ENCODE measurements at places on chromosomes 3 and 15.

DNA sequence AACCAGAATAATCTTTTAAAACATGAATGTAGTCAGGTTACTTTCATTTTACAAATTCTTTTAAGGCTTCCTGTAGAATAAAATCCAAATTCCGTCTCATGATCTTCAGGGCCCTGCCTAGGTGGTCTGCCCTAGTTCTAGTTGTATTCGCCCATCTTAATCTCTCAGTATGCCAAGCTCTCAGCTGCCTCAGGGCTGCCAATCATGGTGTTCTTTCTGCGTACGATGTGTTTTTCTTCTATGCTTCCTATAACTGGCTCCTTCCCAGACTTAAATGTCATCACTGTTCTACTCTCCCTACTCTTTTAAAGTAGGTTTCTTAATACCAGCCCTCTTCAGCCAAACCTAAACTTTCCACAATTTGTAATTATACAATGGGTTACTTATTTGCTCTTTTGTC lies 107.4 kb downstream of the GREM1 start:
- DNase-seq = no peak

DNA sequence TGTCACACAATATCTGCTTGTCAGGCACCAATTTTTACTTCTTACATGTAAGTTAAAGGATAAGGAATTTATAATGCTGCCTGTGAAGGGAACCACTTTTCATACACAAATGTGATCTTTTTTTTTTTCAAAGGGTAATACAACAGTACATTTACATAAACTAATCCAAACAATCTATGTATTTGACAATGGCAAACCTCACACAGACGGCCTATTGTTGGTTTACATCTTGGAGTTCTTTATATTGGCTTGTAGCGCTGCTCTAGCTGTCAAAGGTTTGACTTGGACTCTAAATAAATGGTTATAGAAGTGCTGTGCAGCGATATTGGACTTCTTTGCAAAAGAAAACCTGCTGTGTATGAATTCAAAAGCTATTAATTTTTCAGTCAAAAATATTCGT lies 598.0 kb downstream of the FOXP1 start:
- DNase-seq = no peak

DNA sequence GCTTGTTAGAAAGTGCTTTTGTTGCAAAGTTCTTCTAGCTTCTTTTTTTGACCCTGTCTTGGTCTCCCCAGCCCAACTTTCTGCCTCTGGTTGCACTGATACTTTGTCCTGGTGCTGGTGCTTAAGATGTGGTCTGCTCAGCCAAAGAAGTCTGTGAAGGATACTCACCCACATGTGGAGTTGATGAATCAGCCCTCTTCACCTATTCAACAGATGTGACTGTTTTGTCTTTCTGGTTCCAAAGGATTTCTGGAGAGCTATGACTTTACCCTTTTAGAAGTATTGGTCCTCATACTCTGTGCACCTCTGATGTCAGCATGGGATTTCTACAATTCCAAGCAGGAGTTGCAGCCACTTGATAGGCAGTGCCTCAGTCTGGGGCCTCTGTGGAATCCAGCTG lies 84.1 kb downstream of the PCCB start:
- no peak for DNase-seq

DNA sequence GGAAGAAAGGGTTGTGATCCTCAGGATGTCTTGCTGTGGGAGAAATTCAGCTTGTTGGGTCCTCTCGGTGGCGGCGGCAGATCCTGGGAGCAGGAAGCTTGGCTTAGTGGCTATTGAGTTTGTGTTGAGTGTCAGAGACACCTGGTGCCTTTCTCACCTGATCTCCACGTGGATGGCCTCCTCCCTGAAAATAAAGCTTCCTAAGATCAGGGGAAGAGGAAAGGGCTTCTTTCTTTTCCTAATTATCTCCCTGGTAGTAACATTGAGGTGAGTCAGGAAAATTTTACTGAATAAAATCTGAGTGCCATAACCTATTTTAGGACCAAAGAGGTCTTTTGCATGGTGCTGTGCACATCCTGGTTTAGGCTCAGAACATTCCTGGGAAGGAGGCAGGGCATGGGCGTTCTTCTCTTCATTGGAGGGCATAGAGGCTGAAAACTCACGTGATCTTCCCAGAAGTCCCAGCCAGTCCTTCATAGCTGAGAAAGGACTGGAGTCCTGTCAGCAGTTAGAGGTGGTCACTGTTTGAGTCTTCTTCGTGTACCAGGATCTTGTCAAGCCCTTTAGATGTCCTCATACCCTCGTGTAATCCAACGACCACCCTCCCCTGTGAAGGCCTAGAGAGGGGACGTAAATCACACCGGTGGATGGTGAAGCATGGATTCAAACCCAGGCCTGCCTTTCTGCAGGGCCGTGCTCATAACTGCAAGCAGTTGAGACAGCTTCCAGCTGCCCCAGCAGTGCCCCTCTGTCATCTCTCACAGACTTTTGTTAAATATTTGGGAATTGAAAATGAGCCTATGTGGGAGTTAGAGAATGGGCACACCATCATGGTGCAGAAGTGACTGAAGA lies 1.1 kb downstream of the CMTM8 start:
- DNase-seq = no peak

DNA sequence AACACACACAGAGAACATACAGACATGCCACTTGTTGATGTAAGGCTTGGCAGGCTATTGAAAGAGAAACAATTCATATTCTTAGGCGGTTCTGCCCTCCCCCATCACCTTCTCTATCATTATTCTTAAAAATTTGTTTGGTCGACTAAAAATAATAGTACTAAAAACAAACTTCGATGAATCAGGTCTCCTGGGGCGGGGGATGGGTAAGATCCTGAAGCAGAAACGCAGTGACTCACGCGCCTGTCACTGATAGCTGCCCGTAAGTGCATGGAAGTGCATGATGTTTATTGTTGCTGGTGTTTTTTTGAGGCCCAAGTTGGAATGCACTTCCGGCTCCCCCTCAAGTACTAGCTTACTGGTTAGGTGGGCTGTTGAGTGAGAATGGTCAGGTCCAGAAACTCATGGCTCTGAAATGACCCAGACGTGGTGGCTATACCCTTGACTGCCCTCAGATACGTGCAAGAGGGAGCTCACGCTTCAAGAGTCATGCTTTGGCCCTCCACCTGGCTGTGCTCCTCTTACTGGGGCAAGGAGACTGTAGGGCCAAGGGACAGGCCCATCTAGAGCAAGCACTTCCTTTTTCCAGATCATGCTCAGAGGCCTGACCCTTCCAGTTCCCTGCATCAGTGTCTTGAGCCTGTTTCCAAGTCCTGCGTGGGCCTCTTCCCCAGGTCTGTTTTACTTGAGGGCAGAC lies 10.9 kb downstream of the SMAD3 start:
- peak; percentile 60 for DNase-seq

DNA sequence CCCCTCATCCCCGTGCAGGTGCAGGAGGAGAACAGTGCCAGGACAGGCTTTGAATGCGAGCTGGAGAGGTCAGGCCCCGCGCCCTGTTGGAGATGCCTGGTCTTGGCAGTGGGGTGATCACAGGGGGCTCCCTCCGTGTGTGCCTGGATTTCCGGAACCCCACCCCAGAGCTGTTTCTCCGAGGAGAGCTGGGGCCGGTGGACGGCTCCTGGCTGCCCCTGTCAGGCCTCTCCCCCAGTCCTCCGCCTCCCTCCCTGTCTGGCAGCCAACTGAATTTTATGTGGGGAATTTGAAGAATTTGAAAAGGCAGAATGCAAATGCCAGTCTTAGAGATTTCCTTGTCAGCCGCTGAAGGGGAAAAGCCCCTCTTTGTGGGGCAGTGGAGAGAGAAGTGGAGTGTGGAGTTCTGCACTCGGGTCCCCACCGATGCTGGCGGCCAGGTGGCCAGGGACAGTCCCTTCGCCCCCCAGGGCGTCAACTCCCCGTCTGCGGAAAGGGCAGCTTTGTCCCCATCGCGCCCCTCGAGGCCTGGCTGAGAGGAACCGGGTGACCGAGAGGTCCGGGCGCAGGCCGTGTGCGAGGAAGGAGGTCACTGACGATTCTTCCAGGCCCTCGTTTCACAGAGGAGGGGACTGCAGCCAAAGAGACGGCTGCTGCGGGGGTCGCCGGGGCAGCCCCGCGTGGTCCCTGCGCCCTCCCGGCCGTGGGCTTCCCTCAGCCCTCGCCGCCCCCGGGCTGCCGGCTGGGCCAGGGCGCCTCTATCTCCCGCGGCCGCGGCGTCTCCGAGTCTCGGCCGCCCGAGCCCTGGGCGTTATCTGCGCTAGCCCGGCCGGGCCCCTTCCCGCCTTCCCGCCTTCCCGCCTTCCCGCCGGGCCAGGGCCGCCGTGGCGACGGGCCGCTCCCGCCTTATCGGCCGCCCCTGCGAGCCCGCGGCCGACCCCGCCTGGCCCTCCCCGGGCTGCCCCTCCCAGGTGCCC lies 56.0 kb upstream of the LCTL start:
- no peak for DNase-seq

DNA sequence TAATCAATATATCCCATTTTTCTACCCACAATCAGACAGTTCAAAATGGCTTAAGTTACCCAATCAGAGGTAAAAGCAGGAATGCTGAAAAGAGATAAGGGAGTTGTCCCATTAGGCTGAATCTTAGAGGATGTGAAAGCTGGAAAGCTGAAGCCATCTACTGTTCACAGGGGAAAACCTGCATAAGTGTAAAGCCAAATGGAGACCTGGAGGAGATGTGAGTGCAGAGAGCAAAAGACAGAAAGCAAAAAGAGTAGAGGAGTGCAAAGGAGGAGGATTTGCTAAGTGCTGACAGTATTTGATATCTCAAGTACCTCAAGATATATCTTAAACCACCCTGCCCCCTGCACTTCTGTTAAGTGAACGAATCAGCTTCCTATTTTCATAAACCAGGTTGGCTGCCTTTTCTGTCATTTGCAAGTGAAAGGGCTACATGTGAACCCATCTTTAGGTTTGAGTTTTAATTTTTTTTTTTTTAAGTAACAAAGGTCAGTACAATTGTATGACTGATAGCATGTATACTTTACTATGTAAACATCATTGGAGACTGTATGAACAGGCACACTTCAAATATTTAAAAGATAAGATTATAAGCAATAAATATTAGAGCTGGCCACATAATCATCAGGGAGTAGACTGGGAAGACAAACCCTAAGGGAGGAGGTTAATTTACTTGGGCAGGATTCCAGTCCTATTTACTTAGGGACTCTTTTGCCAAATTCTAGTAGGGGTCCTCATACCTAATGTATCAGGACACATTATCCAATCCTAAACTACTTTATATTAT lies 22.8 kb upstream of the P2RY1 start:
- no peak for DNase-seq

- peak; percentile 79 for DNase-seq
These were observed 176.2 kb upstream of the ANKRD28 start for GRCh38 chr3:15973940-15974339.

DNA sequence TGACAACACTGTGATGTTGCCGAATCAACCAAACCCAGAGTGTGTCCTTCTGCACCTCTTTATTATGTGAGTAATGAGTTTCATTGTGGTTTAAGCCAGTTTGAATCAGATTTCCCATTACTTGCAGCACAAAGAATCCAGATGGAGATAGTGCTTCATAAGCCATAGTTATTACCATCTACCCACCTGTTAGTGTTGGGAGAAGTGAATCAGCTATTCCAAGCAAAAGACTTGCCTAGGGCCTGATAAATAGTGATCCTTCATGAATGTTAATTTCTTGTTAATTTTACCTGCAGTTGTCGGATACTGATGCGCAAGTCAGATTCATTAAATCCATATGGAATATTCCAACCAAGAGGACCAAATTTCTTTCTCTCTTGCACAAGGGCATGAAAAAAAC lies 21.7 kb upstream of the ASB14 start:
- DNase-seq = no peak

DNA sequence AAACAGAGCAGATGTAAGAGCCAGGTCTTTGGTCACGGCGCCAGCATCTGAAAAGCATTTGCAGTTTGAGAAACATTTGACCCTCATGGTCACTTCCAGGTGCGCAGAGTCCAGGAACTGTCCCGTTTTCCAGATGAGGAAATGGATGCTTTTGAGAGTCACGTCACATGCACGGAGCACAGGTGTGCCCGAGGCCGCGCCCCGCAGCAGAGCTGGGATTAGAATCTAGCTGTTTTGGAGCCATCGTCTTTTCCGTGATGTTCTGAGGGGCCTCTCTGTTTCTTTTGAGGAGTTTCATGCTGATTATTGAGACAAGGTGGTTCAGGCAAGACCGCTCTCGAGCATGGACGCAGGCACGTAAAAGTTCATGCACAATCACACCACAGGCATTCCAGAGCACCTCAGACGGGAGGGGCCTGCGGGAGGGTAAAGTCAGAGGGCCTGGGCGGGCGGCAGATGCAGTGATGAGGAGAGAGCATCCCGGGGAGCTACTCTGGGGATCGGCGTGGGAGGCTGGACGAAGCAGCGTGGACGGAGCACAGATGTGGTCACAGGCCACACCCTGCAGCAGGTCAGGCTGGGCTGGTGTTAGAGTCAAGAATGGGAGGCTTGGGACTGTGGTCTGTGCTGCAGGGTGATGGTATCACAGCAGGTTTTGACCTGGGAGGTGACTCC lies 139.2 kb upstream of the MEF2A start:
- DNase-seq = no peak

DNA sequence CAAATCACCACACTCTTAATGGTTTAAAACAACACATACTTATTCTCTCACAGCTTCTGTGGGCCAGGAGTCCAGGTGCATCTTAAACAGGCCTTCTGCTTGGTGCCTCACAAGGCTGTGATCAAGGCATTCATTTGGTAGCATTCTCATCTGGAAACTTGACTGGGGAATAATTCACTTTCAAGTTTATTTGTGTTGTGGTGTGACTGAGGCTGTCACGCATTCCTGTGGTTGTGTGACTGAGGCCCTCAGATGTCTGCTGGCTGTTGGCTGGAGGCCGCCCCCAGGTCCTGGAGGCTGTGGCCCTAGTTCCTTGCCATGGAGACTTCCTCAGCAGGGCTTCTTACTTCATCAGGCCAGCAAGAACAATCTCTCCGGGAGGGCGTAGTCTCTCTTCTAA lies 16.9 kb upstream of the FAM3D start:
- peak; percentile 66 for DNase-seq

GRCh38 chr3:132038198-132038825 lies 3.5 kb upstream of the CPNE4 start:
- DNase-seq = peak; percentile 1

DNA sequence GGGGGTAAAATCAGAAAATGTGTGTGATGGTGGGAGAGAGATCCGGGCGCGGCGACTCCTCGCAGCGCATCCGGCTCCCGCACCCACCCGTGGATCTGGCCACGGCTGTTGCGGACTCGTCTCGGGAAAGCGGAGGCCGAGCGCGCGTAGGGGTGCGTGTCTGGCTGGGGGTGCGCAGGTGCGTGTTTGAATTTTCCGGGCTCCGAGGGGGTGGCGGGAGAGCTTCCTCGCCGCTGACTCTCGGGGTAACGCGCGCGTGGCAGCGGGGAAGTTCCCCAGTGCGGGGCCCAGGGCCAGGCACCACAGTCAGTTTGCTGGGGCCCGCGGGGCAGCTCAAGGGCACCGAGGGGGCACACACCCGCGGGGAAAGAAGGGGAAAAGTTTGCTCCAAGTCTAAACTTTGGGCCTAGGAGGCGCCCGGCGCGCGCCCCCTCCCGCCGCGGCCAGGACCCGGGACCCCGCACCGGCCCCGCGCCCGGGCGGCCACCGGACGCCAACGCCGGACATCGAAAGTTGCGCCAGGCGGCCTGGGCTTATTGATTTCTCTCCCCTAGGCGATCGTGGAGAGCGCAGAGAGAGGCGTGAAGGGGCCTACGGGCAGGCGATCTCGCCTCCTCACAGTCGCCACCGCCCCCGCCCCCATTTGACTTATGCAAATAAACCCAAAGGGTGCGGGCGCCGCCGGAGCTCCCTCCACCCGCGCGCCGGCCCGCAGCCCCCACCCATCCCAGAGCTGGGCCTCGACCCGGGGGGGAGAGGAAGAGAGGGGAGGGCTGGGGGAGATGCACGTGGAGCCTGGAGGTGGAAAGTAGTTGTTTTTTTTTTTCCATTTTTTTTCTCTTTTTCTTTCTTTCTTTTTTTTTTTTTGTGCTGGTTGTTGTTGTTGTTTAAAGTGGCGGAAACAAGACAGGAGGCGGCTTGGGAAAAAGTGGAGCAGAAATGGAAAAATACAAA lies 639 bp downstream of the FOXP1 start:
- DNase-seq = peak; percentile 25

All from inflammatory macrophage (primary cell).